Chondrocyte (in vitro differentiated cells): ENCODE measurements at places on chromosomes 16 and 17. TPM values are rescaled to one million over a fixed set of nuclear protein-coding genes. Genes with fewer than 3 reads are reported as not detected.

- DNase-seq: no peak
Measured at GRCh38 chr16:66304961-66305360, 61.5 kb upstream of the CDH5 start.

- no peak for DNase-seq
Measured at GRCh38 chr17:65290616-65291015, 153.4 kb downstream of the RGS9 start.

DNA sequence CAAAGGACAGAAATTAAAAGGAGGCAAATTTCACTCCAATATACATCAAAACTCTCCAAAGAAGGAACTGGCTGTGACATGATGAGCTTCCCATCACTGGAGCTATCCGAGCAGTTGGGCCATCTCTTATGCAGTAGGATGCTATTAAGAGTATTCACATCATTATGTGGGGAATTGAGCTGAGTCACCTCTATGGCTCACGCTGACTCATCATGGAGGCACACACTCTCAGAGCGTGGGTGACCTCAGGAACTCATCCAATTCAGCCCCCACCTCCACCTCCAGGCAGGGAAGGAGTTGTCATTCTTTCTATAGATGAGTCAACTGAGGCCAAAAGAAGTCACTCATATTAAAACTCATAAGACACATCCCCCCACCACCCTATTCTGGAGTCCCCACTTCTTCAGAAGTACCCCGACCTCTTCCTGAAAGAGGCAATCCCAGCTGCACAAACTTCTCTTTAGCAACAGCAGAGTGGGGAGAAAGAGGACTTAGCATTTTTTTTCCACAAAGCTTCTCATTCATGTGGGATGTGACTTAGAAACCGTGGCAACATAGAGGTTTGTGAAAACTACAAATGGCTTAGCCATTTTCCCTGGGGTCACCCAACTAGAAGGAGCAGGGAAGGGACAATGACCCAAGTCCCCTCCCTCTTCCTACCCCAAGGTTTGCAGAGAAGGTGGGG lies 32.5 kb downstream of the ABCC12 start:
- DNase-seq: no peak

DNA sequence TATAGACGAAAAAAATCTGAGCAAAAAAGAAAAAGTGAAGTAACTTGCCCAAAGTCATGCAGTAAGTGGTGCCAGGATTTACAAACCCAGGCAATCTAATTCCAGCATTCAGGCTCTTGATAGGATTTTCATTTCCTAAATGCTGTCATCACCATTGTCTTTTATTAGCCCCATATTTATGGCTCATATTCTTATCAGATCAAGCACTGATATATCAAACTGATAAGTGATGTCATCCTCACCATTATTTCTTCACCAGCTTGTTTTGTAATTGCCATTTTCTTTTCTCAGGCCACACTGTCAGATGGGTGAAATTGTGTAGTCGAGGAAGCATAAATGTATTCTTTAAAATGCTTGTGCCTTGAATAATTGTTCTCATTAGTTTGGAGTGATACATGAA lies 1.3 kb downstream of the RAD51C start:
- no peak for DNase-seq

GRCh38 chr16:48049847-48050246 lies 105.9 kb downstream of the ABCC12 start:
- no peak for DNase-seq

DBF4B gene
- total RNA-seq: 4.8 to 7.2 TPM (median 5.5 TPM) in 3 replicates

ZSCAN10 gene
- not detected in 3 replicates for total RNA-seq

LPO gene
- total RNA-seq: not detected in 3 replicates
